ENCODE measurements at places on chromosomes 11 and 22.

DNA sequence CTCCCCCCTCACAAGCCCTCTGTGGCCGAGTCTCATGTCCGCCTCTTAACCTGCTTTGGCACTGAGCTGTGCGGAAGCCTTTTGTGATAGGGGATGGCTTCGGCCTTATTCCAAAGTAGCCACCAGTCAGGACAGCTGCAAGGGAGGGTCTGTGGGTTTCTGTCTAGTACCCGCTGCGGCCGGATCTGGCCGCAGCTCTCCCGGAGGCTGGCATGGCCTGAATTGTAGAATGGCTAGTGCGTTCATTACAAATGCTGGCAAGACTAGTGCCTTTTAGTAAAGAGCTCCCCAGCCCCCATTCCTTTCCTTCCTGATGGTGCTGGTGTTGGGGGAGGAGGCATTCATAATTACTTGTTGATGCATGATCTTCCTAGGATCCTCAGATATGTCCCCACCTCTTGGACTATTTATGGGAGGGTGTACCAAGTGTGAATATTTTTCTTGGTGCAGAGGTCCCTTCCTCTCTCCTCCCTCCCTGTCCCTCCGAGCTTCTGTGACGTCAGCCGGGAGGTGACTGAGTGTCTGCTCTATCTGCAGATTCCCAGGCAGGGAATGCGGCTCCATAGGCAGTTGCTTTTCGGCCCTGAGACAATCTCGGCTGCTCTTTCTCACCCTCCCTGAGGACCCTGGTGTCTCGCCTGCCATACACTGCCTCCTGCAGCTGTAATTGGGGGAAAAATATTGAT is 108.7 kb upstream of the E2F8 start:
- no peak overlapping the region for H3K4me3 ChIP-seq
- no peak overlapping the region for H3K27ac ChIP-seq
- DNase-seq = no peak
- no peaks in the 10 kb centered on the region for H3K36me3 ChIP-seq
- H3K27me3 ChIP-seq = peaks cover 26% of the 10 kb centered on the region

DNA sequence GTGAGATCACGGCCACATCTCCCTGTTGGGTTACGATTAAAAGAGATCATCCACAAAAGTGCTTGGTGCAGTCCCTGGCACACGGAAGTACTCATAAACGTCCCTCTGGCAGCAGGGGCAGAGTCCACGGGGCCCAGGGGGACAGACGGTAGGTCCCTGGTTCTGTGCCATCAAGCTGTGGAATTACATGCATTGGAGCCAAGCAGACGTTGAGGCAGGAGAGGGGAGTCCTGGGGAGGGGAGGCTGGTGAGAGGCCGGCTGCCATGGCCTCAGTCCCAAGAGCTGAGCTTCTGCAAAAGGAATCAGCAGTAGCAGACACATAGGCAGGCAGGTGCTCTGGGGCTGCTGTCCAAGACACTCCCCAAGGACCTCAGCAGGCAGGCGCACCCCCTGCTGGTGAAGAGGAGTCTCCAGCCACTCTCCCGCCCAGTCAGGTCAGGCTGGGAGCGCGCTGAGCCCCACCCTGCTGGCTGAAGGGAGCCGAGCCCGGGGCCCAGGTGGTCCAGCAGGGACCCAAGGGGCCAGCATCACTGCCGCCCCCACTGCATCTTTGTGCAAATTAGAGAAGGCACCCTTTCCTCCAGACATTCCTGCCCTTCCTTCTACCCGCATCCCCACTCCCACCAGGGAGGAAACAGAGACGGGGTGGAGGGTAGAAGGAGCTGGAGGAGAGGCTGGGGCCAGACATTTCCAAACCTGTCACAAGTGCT is 7.6 kb upstream of the KCTD17 start:
- no peaks in the 10 kb centered on the region for H3K27me3 ChIP-seq
- no peak overlapping the region for H3K27ac ChIP-seq
- peaks cover 8% of the 10 kb centered on the region for H3K4me1 ChIP-seq

DNA sequence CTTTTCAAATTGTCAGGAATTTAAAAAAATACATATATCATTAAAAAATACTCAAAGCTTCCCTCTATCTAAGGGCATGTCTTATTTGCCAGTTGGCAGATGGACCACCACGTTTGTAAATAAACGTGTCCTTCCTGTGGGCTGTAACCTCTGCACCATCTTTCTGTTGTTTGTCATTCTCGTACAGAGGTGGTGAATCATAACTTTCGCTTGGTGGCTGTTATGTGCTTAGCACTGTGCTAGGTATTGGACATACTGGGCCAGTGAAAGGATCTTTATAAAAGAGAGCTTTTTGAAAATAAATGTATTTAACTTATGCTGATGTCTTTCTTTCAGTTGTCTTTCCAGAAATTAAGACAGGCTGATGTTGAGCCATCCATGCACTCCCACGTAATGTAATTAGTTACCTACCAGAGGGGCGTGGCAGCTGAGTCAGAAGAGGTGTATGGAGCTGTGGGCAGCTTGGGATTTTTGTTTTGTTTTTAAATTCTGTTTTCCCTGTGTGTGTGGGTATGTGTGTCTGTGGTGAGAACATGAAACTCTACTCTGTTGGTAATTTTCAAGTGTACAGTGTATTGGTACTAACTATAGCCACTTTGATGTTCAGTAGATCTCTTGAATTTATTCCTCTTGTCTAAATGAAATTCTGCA is 62.7 kb downstream of the TECTA start:
- H3K27me3 ChIP-seq = no peaks in the 10 kb centered on the region
- peaks cover 8% of the 10 kb centered on the region for H3K4me1 ChIP-seq
- no peak overlapping the region for H3K27ac ChIP-seq
- H3K36me3 ChIP-seq = no peaks in the 10 kb centered on the region
- DNase-seq = no peak

GRCh38 chr11:28849053-28849452 is 740.9 kb downstream of the METTL15 start:
- H3K36me3 ChIP-seq = no peaks in the 10 kb centered on the region
- no peak overlapping the region for H3K27ac ChIP-seq
- H3K4me1 ChIP-seq = no peaks in the 10 kb centered on the region
- DNase-seq = no peak
- H3K4me3 ChIP-seq = no peak overlapping the region
- H3K27me3 ChIP-seq = no peaks in the 10 kb centered on the region

GRCh38 chr11:32172848-32173834 is 82.3 kb downstream of the RCN1 start:
- no peaks in the 10 kb centered on the region for H3K4me1 ChIP-seq
- H3K27ac ChIP-seq = no peak overlapping the region
- no peaks in the 10 kb centered on the region for H3K36me3 ChIP-seq
- DNase-seq = peak; percentile 29
- H3K27me3 ChIP-seq = no peaks in the 10 kb centered on the region
- H3K4me3 ChIP-seq = no peak overlapping the region

- no peaks in the 10 kb centered on the region for H3K4me1 ChIP-seq
- no peaks in the 10 kb centered on the region for H3K27me3 ChIP-seq
- DNase-seq = no peak
- H3K27ac ChIP-seq = no peak overlapping the region
These were observed 15.3 kb downstream of the TTLL12 start for GRCh38 chr22:43171607-43172006.

GRCh38 chr11:104338186-104338585 is 174.2 kb upstream of the PDGFD start:
- no peak overlapping the region for H3K27ac ChIP-seq
- H3K27me3 ChIP-seq = no peaks in the 10 kb centered on the region
- H3K4me1 ChIP-seq = no peaks in the 10 kb centered on the region
- no peaks in the 10 kb centered on the region for H3K36me3 ChIP-seq
- no peak for DNase-seq

DNA sequence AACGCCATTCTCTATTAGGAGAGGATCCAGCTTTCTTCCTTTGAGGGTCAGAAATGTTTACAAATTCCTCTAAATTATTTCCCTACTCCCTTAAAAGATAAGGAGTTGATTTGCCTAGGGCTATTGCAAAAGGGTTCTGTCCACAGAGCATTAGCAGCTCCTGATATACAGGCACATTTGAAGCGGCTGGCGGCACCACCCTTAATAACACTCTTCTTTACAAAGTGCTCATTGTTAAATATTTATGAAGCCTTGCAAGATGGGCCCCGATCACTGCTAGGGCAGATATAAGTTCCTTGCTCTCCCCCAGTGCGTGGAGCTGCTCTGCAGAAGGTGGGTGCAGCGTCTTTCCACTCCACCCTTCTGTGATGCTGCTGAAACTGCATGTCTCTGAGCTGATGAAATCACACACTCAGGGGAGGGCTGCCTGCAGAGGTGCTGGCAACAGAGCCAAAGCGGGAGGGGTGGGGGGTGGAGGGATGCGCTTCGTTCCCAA is 116.7 kb upstream of the NTM start:
- H3K36me3 ChIP-seq = 0 out of 2 replicates have a peak, but pooled peaks cover 2% of the 10 kb centered on the region
- H3K27ac ChIP-seq = peak overlapping the region; percentile 84
- peak; percentile 35 for DNase-seq
- H3K4me3 ChIP-seq = peak overlapping the region; percentile 26

- no peaks in the 10 kb centered on the region for H3K36me3 ChIP-seq
- no peak for DNase-seq
- no peaks in the 10 kb centered on the region for H3K27me3 ChIP-seq
- H3K4me3 ChIP-seq = no peak overlapping the region
These were observed 43.6 kb downstream of the CACNG2 start for GRCh38 chr22:36659762-36660509.

Measured in iPS DF 6.9 (cell line).